ENCODE measurements at places on chromosomes 13 and 19.

DNA sequence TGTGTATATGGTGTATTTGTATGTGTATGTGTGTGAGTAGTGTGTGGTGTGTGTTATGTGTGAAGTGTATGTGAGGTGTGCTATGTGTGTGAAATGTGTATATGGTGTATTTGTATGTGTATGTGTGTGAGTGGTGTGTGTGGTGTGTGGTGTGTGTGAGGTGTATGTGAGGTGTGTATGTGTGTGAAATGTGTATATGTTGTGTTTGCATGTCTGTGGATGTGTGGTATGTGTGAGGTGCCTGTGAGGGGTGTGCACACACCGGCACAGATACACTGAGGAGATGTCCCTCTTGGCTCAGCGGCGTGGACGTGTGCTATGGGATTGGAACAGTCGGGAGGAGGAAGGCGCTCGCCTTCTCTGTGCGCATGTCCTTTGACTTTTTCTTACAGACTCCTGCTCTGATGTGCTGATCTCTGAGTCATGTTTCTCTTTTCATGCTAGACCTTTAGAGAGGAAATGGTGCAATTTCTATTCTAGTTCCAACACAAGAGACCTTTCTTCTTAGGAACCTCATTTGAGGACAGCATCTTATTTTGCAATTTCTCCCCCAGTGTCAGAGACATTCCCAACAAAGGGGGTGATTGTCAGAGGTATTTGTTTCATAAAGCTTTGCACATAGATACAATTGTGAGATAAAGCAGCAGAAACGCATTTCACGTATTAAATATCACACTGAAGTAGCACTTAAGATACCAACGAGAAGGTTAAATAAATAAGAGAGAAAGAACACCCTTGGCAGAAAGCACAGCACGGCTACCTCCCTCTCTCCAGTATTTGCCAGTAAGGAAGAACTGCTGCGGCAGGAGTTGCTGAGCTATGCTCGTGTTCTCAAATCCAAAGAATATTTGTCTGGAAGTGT, 11.3 kb upstream of the TNFRSF19 start:
- no peak for DNase-seq

DNA sequence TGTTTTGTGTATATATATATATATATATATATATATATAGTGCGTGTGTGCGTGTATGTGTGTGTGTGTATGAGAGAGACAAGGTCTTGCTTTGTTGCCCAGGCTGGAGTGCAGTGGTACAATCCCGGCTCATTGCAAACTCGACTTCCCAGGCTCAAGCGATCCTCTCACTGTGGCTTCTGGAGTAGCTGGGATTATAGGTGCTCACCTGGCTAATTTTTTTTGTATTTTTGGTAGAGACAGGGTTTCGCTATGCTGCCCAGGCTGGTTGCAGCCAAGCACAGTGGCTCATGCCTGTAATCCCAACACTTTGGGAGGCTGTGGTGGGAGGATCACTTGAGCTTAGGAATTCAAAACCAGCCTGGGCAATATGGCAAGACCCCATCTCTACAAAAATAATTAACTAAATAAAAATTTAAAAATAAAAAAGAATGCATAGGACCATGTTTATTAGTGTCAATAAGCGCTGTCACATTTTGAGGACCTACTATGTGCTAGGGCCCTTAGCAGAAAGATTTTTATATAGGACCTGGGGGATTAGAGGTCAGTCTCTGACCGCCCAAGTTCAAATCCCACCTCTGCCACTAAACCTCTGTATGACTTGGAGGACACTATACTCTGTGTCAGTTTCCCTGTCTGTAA, 1.8 kb downstream of the PVR start:
- no peak for DNase-seq

- no peak for DNase-seq
These were observed 13.6 kb downstream of the EPN1 start for GRCh38 chr19:55688422-55689218.

DNA sequence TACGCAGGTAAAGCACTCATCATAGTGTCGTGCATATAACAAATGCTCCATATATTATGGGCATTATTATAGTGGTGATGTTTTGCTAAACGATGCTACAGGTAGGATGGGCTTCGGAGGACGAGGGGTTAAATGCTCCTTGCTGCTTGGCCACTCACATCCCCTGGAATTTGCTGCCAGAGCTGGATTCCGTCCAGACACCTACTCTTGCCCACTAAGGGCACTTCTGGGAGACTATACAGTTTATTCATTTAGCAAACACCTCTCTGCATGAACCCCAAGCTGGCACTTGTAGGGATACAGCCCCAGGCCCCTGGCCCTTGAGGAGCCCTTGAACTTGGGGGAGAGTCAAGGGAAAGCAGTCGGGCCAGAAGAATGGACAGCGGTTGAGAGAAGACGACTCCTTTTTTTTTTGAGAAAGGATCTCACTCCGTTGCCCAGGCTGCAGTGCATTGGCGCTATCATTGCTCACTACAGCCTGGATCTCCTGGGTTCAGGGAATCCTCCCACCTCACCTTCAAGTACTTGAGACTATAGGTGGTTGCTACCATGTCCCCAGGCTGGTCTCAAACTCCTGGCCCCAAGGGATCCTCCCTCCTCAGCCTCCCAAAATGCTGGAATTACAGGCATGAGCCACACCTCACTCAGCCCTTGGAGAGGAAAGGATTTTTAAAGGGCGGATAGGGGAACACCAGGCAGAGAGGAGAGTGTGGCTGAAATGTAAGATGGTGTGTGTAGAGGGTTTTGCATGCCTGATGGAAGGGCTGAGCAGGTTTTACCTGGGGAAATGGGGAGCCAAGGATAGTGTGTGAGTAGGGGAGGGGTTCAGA, 1.1 kb upstream of the MRPL34 start:
- DNase-seq, result no peak

DNA sequence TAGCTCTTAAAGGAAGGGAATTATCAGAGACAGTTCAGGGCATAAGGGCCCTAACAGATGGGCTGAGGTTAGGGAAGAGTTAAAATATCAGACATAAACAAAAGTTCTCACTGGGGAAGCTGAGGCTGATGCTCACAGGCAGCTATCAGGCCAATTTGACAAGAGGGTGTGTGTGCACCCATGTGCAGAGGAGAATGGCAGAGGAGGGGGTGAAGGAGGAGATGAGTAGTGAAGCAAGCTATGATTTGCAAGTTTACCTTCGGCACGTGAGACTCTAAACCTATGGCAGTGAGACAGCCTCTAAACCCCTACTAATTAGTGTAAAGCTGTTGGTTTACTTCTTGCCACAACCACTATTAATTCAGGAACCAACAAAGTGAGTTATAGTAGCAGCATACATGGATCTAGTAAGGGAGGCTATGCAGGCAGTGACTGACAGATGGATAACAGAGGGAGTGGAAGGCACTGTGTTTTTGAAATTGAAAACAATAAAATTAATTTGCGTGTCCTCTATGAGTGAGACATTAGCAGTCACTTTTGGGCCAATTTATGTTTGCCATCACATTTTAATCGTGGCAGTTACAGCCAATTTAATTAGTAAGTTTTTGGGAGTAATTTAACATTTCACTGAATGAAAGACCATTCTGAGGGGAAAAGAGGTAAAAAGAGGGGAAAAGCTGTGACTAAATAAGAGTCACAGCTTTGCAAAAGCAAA, 99.6 kb upstream of the HTR2A start:
- DNase-seq, result no peak

GRCh38 chr19:50268041-50268440, 61.1 kb downstream of the KCNC3 start:
- DNase-seq, result no peak

GRCh38 chr19:54502518-54503048, at the start of gene LAIR2:
LAIR2 (plus strand) TSS chr19:54502831; CDS start chr19:54502919, 88 bp downstream.
- no peak for DNase-seq
